ENCODE measurements at places on chromosomes 16 and 17. TPM values are rescaled to one million over a fixed set of nuclear protein-coding genes. Genes with fewer than 3 reads are reported as not detected.

Gene HS3ST3B1
- 0.73 TPM for total RNA-seq

Gene PCTP
- total RNA-seq = 38.9 TPM

Gene ZP2
- not detected for total RNA-seq

Gene KRT27
- not detected for total RNA-seq

Gene GDPD3
- 88.7 TPM for total RNA-seq

Gene RND2
- 1.1 TPM for total RNA-seq

Gene SMPD3
- 71.5 TPM for total RNA-seq

Gene SCARF1
- total RNA-seq = 10.2 TPM

Gene SHISA9
- total RNA-seq = 2.3 TPM

Gene TBC1D26
- total RNA-seq = not detected

Gene WNT3
- total RNA-seq = 0.95 TPM

Gene ABCA3
- total RNA-seq = 3.8 TPM

Gene MYH2
- total RNA-seq = not detected

Gene PPY
- total RNA-seq = 2.0 TPM

Gene TPSAB1
- total RNA-seq = 49.9 TPM

Gene HSF4
- total RNA-seq = 39.2 TPM

Gene ITGAD
- total RNA-seq = 0.11 TPM

Gene ST6GALNAC1
- 322 TPM for total RNA-seq

Gene MGRN1
- total RNA-seq = 84.6 TPM

Gene KLHL10
- not detected for total RNA-seq

Gene FOXF1
- 4.9 TPM for total RNA-seq

Gene ACSM5
- 1.5 TPM for total RNA-seq

Gene DRC7
- not detected for total RNA-seq

Gene HOXB2
- total RNA-seq = 2.5 TPM

Gene CFAP52
- not detected for total RNA-seq

Gene SARM1
- total RNA-seq = 12.7 TPM

Gene CWC25
- total RNA-seq = 21.0 TPM

Gene KRT31
- total RNA-seq = not detected

Gene KCNJ16
- total RNA-seq = 0.22 TPM

Gene KRTAP16-1
- total RNA-seq = not detected

Gene ANKRD13B
- total RNA-seq = 4.1 TPM

Gene TNFRSF13B
- total RNA-seq = 0.79 TPM

Gene PRSS36
- 9.7 TPM for total RNA-seq

Gene RANGRF
- total RNA-seq = 13.4 TPM

Gene KRT37
- not detected for total RNA-seq

Gene ENPP7
- not detected for total RNA-seq

Gene LITAFD
- not detected for total RNA-seq

Gene SLC6A2
- 0.31 TPM for total RNA-seq

Gene PHOSPHO1
- not detected for total RNA-seq

Gene KCNH4
- 0.06 TPM for total RNA-seq

Gene SULT1A4
- total RNA-seq = 13.3 TPM

Gene EVI2B
- total RNA-seq = 3.7 TPM
